ENCODE measurements at places on chromosomes 7 and 10.

DNA sequence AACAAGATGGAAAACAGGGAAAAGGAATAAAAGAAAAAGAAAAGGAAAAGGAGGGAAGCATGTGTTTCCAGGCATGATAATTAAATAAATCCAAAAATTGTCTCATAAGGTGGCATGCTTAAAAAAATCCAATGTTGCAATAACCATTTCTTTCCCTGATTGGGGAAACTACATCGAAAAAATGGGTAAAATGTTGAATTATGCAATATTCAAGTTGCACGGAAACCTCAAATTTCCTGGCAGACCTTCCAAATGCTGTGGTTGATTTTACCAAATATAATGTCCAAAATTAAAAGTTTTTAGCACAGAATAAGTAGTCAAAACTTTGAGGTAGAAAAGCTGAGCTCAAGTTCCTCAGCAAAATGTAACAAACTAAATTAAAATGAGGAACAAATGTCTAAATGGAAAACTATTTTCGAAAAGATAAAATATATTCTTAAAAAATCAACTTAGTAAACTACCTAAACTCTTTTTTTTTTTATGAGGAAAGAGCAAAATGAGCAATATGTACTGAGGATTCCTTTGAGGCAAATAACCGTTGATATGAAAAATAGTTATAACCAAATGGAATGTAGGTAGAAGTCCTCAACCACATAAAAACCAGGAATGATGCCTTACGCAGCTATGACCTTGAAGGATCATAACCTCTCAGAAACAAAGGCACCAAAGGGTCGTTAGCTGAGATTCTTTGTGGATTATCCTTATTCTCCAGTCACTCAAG, 52.6 kb downstream of the MACC1 start:
- no peak for DNase-seq

DNA sequence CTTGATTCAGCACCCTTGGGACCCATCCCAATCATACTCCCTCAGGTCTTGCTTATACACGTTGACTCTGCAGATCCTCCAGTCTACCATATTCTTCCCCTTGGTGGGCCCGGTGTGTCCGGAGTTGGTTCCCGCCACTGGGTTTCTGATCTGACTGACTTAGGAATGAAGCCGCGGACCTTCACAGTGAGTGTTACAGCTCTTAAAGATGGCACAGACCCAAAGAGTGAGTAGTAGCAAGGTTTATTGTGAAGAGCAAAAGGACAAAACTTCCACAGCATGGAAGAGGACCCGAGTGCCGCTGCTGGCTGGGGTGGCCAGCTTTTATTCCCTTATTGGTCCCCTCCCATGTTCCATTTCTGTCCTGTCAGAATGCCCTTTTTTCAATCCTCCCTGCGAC, 5.9 kb upstream of the GDF10 start:
- no peak for DNase-seq

- no peak for DNase-seq
Measured at GRCh38 chr10:124124123-124124768, 30.8 kb upstream of the CHST15 start.

DNA sequence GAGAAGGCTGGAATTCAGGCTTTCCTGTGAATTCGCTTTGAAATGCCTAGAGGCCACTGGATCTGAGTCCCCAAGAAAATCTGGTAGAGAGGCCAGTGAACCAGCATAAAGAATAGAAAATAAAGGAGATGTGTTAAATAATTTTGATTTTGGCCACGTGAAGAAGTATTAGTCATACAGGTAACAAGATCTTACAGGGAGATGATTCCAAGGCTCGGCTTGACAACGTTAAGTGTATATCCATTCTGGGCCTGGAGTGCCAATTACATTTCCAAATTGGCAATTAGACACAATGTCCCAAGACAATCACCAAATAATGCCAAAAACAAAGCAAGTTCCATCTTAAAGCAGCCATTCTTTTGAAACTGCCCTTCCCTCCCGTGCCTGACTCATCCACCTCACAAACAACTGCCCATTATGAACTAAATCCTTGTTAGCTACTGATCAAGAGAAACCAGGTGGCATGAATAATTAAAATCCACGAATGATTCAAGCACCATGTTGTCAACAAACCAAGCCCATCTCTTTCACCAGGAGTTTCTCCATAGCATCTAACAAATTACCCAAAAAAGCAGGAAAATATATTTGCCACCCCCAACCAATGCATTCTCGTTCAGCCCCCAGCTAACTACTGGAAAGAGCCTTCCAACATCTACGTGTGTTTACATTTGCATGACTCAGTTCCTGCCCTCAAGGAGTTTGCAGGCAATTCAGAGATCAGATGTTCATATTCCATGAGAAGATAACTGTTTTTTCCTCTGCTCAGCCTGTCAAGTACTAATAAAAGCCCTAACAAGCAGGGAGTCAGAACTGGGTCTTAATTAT, 8.5 kb downstream of the KCNMA1 start:
- no peak for DNase-seq

GRCh38 chr7:50267525-50268041, 36.9 kb upstream of the IKZF1 start:
- no peak for DNase-seq

DNA sequence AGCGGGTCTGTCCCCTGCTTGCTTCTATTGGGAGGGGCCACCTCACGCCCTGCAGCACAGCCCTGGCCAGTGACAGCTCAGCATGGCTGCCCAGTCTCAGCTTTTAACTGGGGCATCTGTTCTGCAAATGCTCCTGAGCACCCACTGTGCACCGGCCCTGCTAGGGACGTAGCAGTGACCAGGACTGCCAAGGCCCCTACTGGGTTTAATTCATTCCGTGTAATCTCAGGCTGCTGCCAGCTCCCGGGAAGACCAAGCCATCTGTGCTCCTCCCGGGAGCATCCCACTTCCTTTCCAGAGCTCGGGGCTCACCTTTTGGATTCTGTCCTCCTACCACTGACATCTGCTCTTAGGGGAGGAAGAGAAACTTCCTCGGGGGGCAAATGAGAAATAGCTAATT, 85.2 kb downstream of the ADARB2 start:
- no peak for DNase-seq

GRCh38 chr7:2729031-2729892, 41.3 kb downstream of the AMZ1 start:
- no peak for DNase-seq

DNA sequence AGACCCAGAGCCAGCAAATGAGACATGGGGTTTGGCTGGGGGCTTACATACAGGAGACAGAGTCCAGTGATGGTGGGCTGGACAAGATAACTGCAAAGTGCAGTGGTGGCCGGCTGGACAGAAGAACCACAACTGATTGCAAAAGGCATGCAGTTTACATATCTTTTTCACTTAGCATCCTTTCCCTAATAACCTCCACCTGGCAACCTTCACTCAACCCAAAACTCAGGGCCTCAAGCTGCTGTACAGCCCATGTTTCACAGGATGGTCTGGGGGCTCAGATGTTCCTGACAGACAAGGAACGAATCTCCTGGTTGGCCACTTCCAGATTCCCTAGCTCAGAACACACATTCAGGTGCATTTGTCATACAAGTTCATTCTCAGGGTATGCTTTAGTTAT, 7.8 kb upstream of the PDCD4 start:
- no peak for DNase-seq

- DNase-seq, result no peak
Measured at GRCh38 chr10:77162697-77163096, 474.9 kb downstream of the KCNMA1 start.

- no peak for DNase-seq
Measured at GRCh38 chr7:144378651-144379050, 23.4 kb downstream of the ARHGEF5 start.

DNA sequence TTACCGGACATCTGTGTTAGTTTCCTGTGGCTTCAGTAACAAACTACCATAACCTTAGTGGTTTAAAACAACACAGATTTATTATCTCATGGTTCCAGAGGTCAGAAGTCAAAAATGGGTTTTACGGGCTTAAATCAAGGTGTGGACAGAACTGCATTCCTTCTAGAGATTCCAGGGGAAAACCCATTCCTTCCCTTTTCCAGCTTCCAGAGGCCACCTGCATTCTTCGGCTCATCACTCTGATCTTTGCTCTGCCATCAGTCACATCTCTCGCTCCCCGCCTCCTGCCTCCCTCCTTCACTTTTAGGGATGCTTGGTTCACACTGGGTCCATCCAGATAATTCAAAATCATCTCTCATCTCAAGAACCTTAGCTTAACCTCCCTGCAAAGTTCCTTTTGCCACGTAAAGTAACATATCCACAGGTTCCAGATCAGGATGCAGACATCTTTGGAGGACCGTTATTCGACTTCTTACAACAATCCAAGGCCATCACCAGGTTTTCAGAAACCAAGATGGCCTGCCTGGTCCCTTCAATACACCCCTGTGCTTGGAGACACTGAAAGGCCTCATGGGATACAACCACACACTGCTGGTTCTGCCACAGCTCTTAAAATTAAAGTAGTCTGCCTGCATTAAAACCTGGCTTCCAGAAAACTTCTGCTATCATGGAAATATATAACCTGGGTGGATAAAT, 225.9 kb upstream of the MYO3A start:
- no peak for DNase-seq

DNA sequence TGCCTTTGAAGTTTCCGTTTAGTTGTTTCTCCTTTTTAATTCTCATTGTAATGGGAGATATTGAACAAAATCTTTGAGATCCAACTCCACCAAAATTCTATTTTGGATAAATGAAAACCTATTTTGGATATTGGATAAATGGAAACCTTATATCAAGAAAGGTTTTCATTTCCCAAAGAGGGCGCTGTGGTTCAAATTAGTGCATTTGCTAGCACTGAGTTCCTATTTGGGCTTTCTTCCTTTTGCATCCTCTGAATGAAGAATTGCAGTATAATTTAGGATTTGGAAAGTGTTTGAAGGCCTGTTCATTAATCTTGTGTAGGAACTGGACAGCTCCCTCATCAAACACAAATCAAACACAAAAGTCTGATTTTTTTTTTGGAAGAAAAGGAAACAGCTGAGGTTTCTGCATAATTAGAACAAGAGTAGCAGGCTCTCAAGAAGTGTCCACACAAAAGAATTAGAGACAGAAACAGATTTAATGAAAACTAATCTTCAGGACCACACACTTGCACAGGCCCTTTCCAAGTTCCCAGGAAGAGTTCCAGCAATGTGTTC, 80.8 kb upstream of the KLF14 start:
- DNase-seq, result no peak

DNA sequence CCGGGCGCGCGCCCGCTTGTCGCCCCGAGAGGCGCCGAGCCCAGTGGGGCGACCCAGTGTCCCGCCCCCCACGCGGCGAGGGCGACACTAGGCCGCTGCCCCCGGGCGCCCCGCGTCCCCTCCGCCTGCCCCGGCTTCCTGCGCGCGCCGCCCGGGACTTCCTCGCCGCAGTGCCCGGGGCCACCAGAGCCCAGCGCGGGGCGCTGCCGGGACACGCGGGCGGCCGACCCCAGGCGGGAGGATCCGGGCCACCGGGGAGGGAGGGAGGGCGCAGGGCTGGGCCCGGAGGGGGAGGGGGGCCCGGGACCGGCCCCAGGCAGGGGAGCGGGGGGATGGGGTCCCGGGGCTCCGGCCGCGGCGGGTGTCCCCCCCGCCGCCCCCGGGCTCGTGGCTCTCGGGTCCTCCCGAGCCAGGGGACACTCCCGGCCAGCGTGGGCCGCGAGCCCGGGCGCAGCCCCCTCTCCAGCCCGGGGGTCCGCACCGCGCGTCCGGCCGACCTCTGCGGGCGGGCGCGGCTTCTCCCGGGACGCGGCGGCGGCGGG, 435 bp upstream of the PWWP2B start:
- no peak for DNase-seq

DNA sequence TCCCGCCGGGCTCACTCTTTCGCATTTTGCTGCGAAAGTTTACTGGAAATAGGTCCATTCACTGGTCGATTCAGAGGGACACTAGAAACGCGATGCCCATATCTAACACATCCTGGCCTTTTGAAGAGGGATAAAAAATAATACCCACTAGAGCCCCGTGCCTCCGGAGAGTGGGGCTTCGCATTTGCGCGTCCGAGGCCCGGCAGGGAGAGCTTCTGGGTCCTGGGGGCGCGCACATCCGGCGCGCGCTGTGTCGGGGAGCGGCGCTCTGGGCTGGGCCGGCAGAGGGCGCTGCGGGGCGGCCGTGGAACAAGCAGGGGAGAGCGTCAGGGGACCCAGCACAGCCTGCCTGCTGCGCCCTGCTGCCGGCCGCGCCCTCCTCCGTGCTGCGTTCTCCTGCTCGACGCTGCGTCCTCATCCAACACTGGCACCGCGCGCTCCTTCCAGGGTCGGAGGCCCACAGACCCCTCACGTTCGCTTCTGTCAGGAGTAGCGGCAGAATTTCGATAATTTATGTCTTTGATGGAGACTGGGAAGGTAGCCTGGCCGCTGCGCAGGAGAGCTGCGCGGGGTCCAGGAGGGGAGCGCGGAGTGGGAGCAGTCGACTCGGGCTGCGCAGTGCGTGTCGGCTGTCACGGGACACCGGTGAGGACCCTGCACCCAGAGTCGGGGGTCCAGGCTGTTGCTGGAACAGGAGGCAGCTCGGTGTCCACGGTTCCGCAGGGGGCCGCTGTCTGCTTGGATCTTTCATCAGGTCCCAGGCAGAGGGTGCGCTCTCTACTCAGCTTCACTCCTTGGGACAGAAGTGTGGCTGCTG, 41.5 kb upstream of the ZNF32 start:
- no peak for DNase-seq

- no peak for DNase-seq
Measured at GRCh38 chr7:29485339-29486190, 78.1 kb upstream of the PRR15 start.

DNA sequence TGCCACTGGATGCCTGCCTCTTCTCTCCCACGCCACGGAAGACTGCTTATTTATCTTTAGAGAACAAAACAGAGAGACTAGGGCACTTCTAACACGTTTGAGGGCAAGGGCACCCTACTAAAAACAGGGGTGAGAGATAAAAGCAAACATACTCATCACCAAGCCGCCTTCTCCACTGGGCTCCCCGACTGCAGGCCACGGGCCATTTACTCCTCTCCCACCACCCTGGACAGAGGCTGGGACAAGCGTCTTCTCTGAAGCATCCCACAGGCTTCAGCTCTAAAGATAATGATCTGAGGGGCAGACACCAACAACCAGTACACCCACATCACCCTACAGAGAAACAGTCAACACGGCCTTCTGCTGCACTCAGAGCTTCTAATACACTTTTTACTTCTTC, 78.7 kb downstream of the CYTH3 start:
- DNase-seq, result no peak

DNA sequence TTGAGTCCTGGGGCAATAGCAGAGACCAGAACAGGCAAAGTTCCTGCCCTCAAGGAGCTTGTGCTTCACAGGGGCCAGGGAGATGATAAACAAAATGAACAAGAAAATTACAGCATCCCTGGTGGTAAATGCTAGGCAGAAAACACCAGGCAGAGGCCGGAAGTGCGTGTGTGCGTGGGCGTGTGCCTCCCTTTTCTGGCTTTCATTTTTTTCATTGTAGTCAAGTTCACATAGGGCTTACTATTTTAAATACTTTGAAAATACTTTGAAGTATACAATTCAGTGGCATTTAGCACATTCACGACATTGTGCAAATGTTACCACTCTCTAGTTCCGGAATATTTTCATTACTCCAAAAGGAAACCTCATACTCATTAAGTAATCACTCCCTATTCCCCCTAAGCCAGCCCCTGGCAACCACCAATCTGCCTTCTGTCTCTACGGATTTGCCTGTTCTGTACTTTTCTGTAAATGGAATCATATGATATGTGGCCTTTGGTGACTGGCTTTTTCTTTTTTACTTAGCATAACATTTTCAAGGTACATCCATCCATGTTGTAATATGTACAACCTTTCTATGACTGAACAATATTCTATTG, 88.1 kb upstream of the PDCD4 start:
- DNase-seq, result no peak

Measured in iPS DF 19.7 (cell line).